ENCODE measurements at places on chromosomes 1 and 21. TPM values are rescaled to one million over a fixed set of nuclear protein-coding genes. Genes with fewer than 3 reads are reported as not detected.

GRCh38 chr1:39787468-39787867 lies 1.2 kb downstream of the BMP8B start:
- H3K27me3 ChIP-seq = peaks cover 51% of the 10 kb centered on the region
- no peaks in the 10 kb centered on the region for H3K36me3 ChIP-seq
- H3K27ac ChIP-seq = no peak overlapping the region
- no peak overlapping the region for H3K4me3 ChIP-seq
- no peak for DNase-seq

- H3K4me3 ChIP-seq = no peak overlapping the region
- H3K27ac ChIP-seq = peak overlapping the region; percentile 1
- H3K27me3 ChIP-seq = no peaks in the 10 kb centered on the region
Measured at GRCh38 chr1:99590578-99591209, 55.2 kb upstream of the PALMD start.

- no peak for DNase-seq
- H3K27ac ChIP-seq = no peak overlapping the region
- H3K27me3 ChIP-seq = no peaks in the 10 kb centered on the region
- H3K4me3 ChIP-seq = no peak overlapping the region
- H3K36me3 ChIP-seq = no peaks in the 10 kb centered on the region
Measured at GRCh38 chr1:198657550-198658064, 18.8 kb downstream of the PTPRC start.

Gene SLC16A4
- total RNA-seq = 8.2 TPM

- H3K36me3 ChIP-seq = no peaks in the 10 kb centered on the region
- no peak for DNase-seq
- no peaks in the 10 kb centered on the region for H3K4me1 ChIP-seq
- no peak overlapping the region for H3K27ac ChIP-seq
- H3K4me3 ChIP-seq = no peak overlapping the region
- H3K27me3 ChIP-seq = no peaks in the 10 kb centered on the region
Measured at GRCh38 chr1:90319918-90320317, 325.0 kb downstream of the ZNF326 start.

GRCh38 chr1:181135815-181136737 lies 47.6 kb downstream of the IER5 start:
- no peak overlapping the region for H3K4me3 ChIP-seq
- peaks cover 22% of the 10 kb centered on the region for H3K4me1 ChIP-seq
- DNase-seq = no peak
- H3K27me3 ChIP-seq = no peaks in the 10 kb centered on the region
- no peaks in the 10 kb centered on the region for H3K36me3 ChIP-seq
- H3K27ac ChIP-seq = peak overlapping the region; percentile 48

GRCh38 chr1:240235521-240236288 lies 144.0 kb downstream of the FMN2 start:
- H3K27ac ChIP-seq = no peak overlapping the region
- no peak for DNase-seq
- no peaks in the 10 kb centered on the region for H3K27me3 ChIP-seq

DNA sequence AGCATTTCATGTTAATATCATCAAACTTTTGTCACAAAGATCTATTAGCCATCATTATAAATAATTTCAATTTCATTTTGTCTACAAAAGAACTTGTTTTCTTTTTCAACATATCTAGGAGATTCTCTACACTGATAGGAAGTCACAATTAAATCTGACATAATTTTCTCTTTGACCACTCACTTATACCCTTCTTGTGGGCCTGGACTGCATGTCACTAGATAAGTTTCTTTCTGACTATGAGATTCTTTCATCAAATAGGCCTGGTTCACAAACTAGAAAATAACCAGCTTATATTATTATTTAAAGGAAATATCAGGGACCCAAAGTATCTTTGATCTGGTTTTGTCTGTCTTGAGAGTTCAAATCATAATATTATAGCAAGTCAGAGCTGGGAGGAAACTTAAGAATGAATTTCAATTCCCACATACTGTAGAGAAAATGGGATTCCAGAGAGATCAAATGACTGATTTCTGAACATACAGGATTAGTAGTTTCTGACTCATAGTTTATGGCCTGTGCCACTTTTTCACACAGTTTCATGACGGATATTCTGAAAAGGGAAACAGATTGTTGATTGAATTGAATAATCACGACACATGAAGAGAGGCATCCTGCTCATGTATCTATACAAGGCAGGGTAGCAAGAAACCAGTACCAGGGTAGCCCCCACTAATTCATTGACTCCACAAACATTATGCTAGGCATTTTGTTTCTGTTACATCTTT lies 355.8 kb downstream of the GPATCH2 start:
- peak overlapping the region; percentile 72 for H3K27ac ChIP-seq
- H3K4me1 ChIP-seq = no peaks in the 10 kb centered on the region
- DNase-seq = no peak
- no peak overlapping the region for H3K4me3 ChIP-seq

Data from esophagus muscularis mucosa (tissue), 4 donors.